ENCODE measurements at places on chromosomes 2 and 18. TPM values are rescaled to one million over a fixed set of nuclear protein-coding genes. Genes with fewer than 3 reads are reported as not detected.

- DNase-seq = no peak
Observed at GRCh38 chr2:199471443-199472057, 13.8 kb upstream of the SATB2 start.

GRCh38 chr2:206846981-206847834 is 81.8 kb downstream of the FASTKD2 start:
- no peak for DNase-seq

The EGR4 gene
- total RNA-seq = not detected

The C2orf80 gene
- not detected for total RNA-seq

The SF3B1 gene
- 276 TPM for total RNA-seq

DNA sequence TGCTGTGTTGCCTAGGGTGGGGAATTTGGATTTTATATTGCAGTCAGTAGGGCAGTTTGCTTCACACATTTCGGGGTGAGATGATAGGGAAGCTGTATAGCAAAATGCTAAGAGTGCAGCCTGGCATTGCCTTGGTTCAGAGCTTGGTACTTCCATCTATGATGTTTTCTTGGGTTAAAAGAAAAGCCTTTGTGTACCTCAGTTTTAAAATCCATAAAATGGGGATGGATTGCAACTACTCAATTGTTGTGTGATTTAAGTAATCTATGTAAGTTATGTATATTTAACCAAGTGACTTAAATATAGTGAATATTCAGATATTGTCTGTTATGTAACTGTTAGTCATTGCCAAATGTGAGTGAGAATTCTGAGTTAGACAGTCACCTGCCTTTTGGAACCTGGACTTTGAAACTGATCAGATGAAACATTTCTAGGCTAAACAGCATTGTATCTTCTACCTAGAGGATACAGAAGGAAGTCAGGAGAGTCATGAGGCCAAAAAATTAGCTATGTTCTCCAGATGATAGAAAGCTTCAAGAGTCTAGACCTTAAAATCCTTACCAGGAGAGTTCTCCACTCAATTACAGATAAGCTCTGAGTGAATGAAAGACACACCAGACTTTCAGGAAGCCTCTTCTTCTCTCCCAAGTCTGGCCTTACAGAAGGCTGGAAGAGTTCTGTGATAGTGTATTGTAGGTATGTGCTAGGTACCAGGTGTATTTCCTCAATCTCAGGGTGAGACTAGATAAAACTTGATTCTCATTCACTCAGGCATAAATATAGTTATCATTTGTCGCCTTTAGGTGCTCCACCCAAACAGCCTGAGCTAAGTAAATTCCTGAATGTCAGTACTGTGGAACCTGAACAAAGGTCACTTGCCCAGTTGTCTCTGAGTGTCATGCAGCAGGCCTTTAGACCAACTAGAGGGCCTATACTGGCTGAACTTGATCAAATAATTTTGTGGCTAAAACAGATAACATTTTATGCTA is 7.5 kb downstream of the RIOK3 start:
- no peak for DNase-seq

DNA sequence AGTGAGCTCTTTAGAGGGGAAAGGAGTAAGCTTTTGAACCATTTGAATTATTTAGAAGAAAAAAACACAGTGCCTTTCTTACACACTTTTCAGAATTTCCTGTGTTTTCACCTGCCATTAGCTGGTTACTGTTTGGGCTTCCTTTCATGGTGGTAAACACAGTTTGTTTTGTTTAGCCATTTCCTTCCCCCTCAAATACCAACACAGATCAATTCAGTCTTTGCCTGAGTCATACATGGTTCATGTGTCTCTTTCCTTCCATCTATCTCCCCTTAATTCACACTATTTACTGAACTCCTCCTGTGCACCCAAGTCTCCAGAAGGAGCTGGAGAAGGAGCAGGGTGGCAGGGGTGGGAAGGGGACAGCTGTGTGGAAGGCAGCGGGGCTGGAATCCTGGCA is 45.0 kb downstream of the TCF7L1 start:
- no peak for DNase-seq

DNA sequence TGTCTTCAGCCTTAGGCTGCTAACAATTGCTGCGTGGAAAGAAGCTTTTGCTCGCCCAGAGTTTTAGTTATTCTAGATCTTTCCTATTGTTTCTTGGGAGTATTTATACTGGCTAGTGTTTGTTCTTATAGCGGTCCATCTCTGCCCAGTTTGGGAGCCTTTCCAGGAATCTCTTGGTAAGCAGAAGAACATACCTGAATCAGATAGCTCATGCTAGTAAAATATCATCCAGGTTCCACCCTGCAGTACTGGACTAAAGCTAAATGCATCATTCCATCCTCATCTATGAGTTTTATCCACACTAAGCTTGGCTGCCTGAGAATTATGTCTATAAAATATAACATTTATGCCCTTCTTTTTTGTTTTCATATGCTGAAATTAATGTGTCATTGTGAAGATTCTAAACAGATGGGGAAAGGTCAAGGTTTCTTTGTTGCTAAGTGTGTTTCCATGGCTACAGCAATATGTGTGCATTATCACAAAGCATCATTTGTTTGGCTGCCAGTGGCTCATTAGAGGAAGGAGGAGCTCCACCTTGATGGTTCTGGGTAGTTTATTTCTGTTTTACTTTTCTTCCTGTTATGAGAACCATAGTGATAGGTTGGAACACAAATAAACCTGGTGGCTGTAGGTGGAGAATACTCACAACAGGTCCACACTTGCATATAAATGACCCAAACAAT is 182.8 kb downstream of the PIK3C3 start:
- DNase-seq = no peak

The CD226 gene
- not detected for total RNA-seq

GRCh38 chr2:54895730-54896129 is 154.5 kb downstream of the RTN4 start:
- no peak for DNase-seq

GRCh38 chr2:98935777-98936352 is at the start of gene CRACDL:
Gene CRACDL, minus strand, starts transcription at chr2:98936225. Its CDS starts 89,425 bp downstream, at chr2:98846800.
- DNase-seq = no peak

GRCh38 chr2:11279398-11279797 is 65.0 kb downstream of the ROCK2 start:
- DNase-seq = no peak

The OXER1 gene
- total RNA-seq = 1.8 TPM

The PCARE gene
- total RNA-seq = 0.02 TPM

DNA sequence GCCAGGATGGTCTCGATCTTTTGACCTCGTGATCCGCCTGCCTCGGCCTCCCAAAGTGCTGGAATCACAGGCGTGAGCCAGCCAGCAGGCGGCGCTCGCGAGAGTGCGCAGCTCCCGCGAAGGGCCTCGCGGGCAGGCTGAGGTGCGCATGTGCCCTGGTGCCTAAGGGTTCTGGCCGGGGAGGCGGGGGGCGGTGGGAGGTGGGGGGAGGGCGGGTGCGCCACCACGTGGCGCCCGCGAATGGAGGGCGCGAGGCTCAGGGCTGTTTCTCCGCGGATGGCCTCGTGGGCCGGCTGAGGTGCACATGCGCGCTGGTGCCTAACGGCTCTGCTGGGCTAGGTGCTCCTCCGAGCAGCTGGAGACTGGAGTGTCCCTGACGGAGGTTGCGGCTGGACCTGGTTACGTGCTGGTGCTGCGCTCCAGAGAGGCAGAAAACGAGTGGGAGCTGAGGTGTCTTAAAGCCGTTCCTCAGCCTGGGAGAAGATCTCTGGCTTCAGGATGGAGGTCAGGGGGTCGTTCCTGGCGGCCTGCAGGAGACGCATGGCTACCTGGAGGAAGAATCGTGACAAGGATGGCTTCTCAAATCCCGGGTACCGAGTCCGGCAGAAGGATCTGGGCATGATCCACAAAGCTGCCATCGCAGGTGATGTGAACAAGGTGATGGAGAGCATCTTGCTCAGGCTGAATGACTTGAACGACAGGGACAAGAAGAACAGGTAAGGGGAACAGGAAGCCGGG is at the start of gene ANKRD62:
Gene ANKRD62, plus strand, starts transcription at position 324 of the 738 bp plus-strand sequence. Its CDS starts 175 bp downstream, at position 499.
- DNase-seq = no peak

DNA sequence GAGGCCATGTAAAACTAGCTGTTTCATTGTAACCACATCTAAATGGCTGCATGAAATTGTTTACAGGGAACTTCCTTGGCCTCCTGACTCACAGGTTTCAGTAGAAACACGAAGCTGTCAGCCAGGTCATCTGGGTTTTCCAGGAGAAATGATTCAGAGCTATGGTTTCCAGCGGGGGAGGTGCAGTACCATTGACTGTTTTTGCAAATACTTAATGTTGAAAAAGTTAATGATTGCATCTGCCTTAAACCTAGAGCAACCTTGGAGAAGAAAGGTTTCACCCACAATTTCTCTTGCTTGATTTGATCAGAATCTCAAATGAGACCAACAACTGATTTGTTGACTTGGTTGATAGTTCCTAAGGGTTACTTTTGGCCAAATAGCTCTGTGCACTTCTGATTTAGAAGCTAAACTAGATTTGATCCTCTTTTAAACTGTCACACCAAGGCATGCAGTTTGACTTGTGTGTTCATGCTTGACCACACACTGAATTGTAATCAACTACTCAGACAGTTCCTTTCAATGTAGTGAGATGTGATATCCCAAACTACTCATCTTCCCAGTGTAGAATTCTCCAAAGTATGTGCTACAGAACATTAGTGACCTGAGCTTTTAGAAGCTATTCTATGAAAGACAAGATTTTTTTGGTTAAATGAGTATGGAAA is 193.5 kb upstream of the CHST9 start:
- DNase-seq = no peak

GRCh38 chr2:177324797-177325196 is 60.3 kb upstream of the NFE2L2 start:
- DNase-seq = no peak

DNA sequence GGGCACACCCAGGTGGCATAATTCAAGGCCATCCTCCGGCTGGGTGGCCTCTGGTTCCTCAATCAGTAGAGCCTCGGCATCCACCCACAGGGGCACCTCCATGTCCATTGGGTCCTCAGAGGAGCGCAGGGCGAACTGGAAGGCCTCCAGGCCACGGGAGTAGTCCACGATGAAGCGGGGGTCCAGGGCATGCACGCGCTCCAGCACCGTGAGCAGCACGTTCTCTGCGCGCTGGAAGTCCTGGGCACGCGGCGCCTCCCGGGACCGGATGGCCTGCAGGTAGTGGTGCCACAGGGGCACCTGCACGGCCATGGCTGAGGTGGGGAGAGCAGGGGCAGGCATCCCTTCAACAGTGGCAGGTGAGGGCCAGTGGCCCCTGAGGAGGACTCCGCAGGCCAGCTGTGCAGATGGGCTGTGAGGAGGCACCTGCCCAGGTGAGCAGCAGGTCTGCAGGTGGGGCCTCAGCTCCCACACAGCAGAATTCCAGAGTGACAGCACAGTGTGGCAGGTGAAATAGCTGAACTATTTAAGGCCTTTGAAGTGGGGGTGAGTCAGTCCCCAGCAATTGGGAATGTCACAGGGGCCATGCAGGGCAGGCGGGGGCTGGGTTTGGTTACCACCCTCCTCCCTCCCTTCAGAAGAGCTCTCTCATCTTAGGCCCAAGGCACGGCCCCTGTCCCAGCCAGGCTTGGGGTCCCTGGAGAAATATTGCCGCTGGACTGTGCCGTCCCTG is at the start of gene MAB21L4:
Gene MAB21L4, minus strand, starts transcription at position 501 of the 733 bp plus-strand sequence. Its CDS starts 159 bp downstream, at position 342.
- no peak for DNase-seq

DNA sequence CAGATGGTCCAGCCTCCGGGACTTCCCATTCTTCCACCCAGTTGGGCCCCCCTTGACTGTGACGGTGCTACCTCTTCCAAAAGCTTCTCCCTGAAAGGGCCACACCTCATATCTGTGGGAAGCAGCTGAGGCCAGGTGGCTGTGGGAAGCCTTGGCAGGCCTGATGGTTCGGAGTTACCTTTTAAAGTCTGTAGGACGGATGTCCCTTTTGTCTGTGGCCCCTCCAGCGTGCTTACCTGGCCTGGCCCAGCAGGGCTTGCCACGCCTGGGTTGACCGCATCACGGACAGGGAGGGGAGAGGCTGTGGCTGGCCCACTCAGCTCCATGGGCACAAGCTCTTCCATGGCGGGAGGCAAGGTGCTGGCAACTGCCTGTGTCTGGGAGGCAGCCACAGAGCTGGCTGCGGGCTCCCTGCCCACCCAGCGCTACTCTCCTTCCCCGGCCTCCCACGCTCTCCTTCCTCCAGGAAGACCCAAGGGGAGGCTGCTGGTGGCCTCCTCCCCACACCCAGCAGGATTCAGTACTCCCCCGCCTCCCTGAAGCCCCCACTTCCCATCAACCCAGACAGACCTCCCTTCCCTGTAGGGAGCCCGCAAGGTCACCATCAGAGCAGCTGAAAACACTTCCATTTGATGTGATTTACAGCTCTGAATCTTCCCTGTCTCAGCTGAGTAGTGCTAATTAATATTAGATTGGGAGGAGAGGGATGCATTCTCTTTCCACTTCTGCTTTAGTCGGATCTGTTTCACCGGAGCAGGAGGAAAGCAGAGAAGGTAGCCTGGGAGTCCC is 52.8 kb downstream of the EDAR start:
- no peak for DNase-seq

DNA sequence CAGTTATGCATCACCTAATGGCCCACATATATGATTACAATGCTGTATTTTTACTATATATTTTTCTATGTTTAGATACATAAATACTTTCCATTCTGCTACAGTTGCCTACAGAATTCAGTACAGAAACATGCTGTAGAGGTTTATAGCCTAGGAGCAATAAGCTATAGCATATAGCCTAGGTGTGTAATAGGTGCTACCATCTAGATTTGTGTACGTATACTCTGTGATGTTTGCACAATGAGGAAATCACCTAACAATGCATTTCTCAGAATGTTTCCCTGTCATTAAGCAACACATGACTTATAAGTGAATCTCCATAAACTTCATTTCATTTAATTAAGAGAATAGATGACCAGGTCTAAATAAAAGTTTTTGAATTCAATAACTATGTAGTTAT is 43.5 kb downstream of the SLC38A11 start:
- DNase-seq = no peak

The SPEG gene
- 21.3 TPM for total RNA-seq

The RNF25 gene
- 18.5 TPM for total RNA-seq

The LYG2 gene
- 0.30 TPM for total RNA-seq

The CTAGE1 gene
- not detected for total RNA-seq

The CFAP65 gene
- total RNA-seq = not detected

- peak; percentile 66 for DNase-seq
Observed at GRCh38 chr2:104043864-104044263, 810.1 kb upstream of the POU3F3 start.

GRCh38 chr18:55433648-55434047 is 154.3 kb downstream of the TCF4 start:
- DNase-seq = no peak

DNA sequence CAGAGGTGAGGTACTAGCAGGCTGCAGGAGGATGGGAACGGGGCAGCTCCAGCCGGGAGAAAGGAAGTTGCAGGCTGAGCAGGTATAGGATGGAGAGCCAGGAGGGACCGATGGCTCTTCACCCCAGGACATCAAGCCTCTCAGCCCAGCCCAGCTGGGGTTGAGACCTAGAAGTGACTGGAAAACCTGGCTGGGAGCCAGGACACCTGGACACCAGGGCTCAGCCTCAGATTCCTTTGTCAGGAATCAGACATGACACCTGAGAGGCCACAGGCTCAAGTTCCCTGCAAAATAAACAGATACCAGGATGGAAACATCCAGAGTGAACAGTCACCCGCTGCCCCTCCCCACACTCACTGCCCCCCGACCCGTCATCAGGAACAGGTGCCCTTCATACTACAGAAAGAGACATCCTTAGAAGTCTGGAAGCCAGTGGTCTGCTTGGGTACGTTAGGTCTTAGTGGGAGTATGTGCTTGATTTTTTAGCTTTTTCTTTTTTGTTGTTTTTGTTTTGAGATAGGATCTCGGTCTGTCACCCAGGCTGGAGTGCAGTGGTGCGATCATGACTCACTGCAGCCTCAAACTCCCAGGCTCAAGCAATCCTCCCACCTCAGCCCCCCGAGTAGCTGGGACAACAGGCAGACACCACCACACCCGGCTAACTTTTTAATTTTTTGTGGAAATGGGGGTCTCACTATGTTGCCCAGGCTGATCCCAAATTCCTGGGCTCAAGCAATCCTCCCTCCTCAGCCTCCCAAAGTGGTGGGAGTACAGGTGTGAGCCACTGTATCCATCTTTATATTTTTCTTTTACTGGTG is 95.7 kb upstream of the STPG4 start:
- peak; percentile 56 for DNase-seq

Measured in SJCRH30 (cell line).